Fibroblast of skin of right biceps (primary cell): ENCODE measurements at places on chromosomes 11 and 22.
A peak's percentile ranks its signal among the peaks of the same experiment; 100 is the strongest.

GRCh38 chr22:45179276-45180049, 15.7 kb downstream of the NUP50 start:
- DNase-seq: no peak

GRCh38 chr11:106879832-106880546, 138.3 kb downstream of the GUCY1A2 start:
- DNase-seq: no peak

DNA sequence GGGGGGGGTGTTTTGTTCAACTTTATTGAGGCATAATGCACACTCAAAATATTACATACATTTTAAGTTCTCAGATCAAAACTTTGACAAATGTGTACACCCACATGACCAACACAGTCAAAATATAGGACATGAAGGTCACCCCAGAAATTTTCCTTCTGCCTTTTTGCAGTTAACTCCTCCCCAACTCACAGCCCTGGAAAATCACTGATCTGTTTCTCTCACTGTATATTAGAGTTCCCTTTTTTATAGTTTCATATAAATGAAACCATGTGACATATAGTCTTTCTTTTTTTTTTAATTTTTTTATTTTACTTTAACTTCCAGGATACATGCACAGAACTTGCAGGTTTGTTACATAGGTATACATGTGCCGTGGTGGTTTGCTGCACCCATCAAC, 4.6 kb downstream of the TMPRSS5 start:
- DNase-seq: no peak

GRCh38 chr22:49108636-49109315, 718.9 kb downstream of the BRD1 start:
- DNase-seq: no peak

DNA sequence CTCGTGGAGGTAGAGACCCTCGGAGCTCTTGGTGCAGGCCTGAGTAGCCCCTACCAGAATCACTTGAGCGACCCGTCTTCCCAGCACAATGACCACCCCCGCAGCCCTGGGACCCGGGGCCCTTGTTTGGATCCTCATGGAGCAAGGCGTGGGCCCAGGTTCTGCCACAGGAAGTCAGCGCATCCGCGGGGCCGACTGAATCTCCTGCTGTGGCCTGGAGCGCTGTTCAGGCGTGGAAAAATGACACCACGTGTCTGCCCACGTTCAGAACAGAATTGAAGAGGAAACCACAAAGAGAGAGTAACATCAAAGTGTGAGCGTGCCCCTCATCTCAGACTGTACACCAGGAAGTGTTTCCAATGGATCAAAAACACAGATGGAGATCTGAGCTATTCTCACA, 1479.2 kb downstream of the TBC1D22A start:
- no peak for DNase-seq

GRCh38 chr11:94469416-94469815, 24.2 kb downstream of the MRE11 start:
- DNase-seq: no peak

DNA sequence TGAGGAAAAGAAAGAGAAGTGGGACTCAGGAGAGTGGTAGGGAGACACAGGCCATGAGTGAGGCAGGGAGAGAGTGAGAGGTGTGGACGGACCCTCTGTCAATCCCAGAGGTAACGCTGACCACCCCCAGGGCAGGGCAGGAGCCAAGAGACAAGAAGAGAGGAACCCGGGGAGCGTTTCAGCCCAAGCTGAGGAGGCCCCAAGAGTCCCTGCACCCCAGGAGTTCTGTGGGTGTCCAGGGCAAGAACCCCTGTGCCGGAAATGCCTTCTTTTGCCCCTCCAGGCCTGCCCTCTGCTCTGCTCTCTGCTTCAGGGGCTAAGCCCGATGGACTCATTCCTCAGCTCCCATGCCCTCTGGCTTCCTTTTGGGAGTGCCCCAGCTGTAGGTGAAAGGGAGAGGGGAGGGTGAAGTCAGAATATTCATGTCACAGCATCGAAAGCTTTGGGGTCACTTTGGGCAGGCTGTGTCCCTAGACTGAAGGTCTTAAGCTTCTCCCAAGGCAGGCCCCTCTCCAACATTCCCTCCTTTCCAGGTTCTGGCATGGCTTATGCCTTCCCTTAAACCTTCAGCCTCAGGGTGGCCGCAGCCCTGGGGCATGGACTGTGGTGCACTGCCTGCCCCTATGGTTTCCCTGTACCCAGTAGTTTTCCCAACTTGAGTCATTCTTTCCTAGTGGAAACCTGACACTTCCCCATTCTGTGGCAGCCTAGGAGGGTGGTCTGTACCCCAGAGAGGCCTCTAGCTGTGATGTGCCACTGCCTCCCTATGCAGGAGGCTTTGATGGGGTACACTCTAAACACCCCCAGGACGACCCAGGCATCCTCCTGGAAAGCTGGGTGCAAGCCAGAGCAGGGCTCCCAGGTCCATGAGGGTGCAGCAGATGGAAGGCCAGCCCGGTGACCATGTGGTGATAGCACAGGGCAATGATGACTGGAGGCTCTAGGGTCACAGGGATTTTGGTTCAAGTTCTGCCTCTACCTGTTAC, 27.1 kb downstream of the MYEOV start:
- DNase-seq: peak; percentile 65

DNA sequence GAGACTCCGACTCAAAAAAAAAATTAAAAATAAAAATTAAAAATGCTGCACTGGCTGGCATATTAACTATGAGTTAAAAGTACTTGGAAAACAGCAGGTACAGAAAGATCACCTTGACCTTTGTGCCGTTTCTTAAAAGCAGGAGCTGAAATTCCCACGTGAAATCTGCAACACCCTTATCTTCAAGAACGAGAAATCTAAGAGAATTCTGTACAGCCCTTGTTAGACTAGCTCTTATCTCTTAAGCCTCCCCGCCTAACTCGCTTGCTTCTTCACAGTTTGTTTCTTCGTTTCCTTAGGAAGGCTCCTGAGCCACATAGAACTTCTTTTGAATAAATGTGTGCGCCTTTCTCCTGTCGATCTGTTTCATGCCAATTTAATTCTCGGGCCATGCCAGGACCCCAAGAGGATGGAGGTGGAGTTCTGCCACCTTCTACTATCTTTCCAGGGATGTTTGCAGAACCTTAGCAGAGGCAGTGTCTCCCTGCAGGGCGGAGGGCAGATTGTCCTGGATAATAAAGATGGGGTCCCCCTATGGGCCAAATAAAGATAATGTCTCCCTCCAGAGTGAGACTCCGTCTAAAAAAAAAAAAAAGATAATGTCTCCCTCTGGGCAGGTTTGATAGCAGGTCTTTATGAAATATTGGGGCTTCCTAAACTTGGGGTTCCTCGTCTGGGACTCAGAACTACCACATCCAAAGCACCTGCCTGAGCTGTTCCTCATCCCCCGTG, 27.4 kb upstream of the SYT8 start:
- no peak for DNase-seq

- peak; percentile 69 for DNase-seq
Observed at GRCh38 chr11:108916290-108916689, 251.4 kb downstream of the DDX10 start.

DNA sequence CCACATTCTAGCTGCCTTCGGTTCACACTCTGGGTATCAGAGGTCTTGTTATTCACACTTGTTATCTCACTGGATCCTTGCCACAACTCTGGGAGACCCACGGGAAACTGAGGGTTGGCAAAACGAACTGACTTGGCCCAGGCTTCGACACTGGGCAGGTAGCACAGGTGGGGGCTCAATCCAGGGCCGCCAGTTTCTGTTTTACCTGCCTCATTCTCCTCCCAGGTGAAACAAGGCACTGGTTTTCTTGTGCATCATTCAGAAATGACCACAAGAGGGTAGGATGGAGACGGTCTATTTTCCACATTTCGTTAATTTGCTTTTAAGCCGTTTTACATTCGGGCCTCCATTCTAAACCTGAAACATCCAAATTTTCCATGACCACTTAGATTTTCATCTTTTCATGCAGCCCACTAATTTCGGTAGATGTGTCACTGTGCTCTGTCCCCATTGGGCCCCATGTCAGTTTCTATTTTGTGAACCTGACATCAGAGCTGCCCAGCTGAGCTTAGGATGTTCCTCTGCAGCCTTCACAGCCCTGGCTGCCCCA, 108.1 kb downstream of the KIAA1671 start:
- DNase-seq: no peak

DNA sequence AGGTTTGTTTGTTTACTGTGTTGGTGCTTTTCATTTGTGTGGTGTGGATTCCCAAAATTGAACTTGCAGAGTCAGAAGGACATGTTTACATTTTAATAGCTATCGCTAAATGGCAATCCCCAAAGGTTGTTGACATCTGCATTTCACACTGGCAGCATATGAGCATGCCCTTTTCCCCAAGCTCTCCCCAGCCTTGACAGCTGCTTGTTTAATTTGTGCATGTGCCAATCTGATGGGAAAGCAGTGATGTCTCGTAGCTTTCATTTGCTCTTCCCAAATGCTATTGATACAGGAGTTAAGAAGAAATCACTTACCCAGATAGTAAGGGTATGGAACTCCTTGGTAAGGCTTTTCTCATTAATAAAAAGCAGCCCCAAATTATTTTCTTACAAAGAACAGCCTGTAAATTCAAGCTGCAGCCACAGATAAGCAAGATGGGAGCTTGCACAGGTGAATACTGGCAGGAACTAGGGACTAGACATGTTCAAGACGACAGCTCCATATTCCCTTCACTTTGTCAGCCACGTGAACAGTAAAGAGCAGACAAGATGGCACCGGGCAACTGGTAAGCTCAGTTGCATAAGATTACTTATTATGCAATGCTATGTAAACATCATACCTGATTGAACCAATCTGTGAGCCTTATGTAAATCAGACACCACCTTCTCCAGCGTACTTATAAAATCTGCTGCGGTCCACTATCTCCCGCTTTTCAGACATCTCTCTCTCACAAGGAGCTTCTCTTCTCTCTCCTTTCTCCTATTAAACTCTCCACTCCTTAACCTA, 87.4 kb downstream of the IGLL5 start:
- DNase-seq: no peak

DNA sequence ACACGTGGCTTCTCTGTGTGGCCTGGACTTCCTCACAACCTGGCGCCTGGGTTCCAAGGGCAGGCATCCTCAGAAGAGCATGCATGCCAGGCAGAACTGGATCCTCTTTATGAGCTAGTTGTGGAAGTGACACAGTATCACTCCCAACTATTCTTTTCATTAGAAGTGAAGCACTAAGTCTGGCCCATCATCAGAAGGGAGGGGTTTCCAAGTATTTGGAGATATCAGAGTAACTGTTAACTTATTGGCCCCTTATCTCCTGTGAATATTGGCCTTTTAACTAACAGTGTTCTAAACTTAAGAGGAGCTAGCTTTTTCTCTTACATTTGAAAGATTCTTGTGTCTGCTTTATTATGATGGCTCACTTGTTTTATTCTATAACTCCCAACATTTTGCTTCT, 35.5 kb downstream of the FDX1 start:
- DNase-seq: no peak

DNA sequence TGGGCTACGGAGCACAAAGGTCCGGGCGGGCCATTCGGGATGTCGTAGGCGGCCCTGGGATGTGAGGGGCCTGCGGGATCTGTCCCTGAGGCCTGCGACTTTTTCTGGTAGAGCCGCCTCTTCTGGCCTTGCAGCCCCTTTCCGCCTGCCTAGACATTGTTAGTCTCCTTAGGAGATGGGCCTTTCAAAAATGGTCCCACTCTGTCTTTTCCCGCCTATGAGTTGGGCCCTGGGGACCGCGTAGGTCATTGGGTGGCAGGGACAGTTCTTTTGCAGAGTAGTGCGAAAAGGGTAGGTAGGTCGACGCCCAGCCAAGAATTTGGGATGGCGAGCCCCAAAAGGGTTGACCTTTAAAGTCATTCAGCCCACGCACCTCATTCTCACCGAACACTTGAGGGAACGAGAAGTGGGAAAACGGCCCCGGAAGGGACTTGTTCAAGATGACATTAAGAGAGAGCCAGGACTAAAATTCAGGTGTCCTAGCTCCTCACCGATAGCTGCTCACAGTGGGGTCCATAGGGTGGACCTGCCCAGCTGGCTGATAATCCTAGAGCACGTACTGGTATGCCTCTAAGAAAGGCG, 785 bp downstream of the OTUB1 start:
- no peak for DNase-seq

DNA sequence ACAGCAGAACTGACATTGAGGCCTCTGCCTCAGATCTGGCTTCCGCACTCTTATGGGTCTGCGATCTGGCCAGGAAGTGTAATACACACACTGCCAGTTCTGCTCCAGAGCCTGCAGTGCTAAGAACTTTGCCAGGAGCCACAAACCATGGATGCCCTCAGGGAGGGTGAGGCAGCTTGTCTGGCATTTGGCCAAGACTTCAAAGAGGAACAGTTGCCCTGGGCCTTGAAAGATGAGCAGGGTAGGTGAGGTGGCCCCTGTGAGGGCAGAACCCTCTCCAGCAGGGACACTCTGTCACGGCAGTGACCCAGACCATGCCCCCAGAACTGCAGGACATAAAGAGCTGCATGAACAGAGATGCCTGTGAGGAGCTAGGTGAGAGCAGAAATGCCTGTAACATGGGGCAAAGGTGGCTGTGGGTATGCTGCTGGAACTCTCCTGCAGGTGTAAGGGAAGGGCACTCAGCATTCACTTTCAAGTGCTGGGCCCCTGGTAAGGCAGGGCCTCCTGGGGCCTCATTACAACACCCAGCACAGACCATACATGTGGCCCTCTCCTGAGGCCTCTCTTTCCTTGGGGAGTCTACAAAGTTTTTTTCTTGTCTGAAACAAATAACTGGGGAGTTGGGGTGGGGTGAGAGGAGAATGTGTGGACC, 47.3 kb downstream of the NEU3 start:
- DNase-seq: no peak
